ENCODE measurements at places on chromosomes 3 and 15. TPM values are rescaled to one million over a fixed set of nuclear protein-coding genes. Genes with fewer than 3 reads are reported as not detected.
A peak's percentile ranks its signal among the peaks of the same experiment; 100 is the strongest.

GRCh38 chr15:86616771-86617170 is 537.1 kb downstream of the AGBL1 start:
- DNase-seq = no peak
- H3K4me3 ChIP-seq = no peak overlapping the region
- no peaks in the 10 kb centered on the region for H3K27me3 ChIP-seq
- no peaks in the 10 kb centered on the region for H3K36me3 ChIP-seq

GRCh38 chr3:123018683-123019082 is 8.9 kb downstream of the SEMA5B start:
- H3K4me1 ChIP-seq = no peaks in the 10 kb centered on the region
- no peak overlapping the region for H3K4me3 ChIP-seq
- DNase-seq = no peak
- no peak overlapping the region for H3K27ac ChIP-seq
- no peaks in the 10 kb centered on the region for H3K27me3 ChIP-seq
- no peaks in the 10 kb centered on the region for H3K36me3 ChIP-seq

DNA sequence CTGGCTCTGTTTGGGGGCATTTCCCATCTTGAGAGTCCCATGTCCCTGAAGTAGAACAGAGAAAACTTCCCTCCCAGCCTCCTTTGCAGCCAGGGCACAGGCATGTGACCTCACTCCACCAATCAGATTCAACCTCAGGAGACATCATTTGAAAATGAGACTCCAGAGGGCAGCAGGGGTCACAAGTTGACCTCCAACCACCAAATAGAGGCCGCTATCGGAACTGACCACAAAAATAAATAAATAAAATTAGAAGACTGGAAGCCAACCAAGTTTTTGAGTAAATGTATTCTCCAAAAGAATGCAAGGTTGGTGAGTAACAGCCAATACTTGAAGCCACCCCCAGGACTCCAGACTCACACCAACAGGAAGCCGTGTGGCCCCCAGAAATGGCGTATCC is 106.5 kb downstream of the CHSY1 start:
- DNase-seq = no peak
- no peaks in the 10 kb centered on the region for H3K4me1 ChIP-seq
- H3K36me3 ChIP-seq = no peaks in the 10 kb centered on the region
- no peaks in the 10 kb centered on the region for H3K27me3 ChIP-seq
- H3K27ac ChIP-seq = no peak overlapping the region
- no peak overlapping the region for H3K4me3 ChIP-seq

- DNase-seq = no peak
- peak overlapping the region; percentile 60 for H3K27ac ChIP-seq
- H3K4me1 ChIP-seq = peaks cover 25% of the 10 kb centered on the region
Observed at GRCh38 chr15:90191794-90192509, 9.2 kb upstream of the SEMA4B start.

DNA sequence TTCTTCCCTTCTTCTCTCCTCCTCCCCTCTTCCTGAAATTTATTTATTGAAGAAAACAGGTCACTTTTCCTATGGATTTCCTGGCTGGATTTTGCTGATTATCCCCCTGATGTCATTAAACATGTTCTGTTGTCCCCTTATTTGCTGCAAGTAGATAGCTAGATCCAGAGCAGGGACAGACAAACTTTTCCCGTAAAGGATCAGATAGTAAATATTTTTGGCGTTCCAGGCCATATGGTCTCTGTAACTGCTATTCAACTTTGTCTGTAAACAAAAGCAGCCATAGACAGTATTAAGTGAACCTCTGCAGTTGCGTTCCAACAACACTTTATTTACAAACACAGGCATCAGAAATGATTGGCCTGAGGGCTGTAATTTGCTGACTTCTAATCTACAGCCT is 241.3 kb downstream of the NEK10 start:
- no peaks in the 10 kb centered on the region for H3K36me3 ChIP-seq
- H3K4me3 ChIP-seq = no peak overlapping the region
- H3K4me1 ChIP-seq = no peaks in the 10 kb centered on the region
- no peak overlapping the region for H3K27ac ChIP-seq

GRCh38 chr15:51398626-51399025 is 57.2 kb downstream of the GLDN start:
- no peak overlapping the region for H3K27ac ChIP-seq
- peaks cover 20% of the 10 kb centered on the region for H3K36me3 ChIP-seq
- no peaks in the 10 kb centered on the region for H3K4me1 ChIP-seq
- H3K4me3 ChIP-seq = no peak overlapping the region

- H3K27ac ChIP-seq = no peak overlapping the region
- H3K4me1 ChIP-seq = no peaks in the 10 kb centered on the region
- DNase-seq = no peak
- no peaks in the 10 kb centered on the region for H3K36me3 ChIP-seq
- no peaks in the 10 kb centered on the region for H3K27me3 ChIP-seq
- no peak overlapping the region for H3K4me3 ChIP-seq
Observed at GRCh38 chr15:85000189-85000864, 18.7 kb downstream of the PDE8A start.

- no peaks in the 10 kb centered on the region for H3K27me3 ChIP-seq
Observed at GRCh38 chr3:139309880-139310279, 33.9 kb upstream of the MRPS22 start.

DNA sequence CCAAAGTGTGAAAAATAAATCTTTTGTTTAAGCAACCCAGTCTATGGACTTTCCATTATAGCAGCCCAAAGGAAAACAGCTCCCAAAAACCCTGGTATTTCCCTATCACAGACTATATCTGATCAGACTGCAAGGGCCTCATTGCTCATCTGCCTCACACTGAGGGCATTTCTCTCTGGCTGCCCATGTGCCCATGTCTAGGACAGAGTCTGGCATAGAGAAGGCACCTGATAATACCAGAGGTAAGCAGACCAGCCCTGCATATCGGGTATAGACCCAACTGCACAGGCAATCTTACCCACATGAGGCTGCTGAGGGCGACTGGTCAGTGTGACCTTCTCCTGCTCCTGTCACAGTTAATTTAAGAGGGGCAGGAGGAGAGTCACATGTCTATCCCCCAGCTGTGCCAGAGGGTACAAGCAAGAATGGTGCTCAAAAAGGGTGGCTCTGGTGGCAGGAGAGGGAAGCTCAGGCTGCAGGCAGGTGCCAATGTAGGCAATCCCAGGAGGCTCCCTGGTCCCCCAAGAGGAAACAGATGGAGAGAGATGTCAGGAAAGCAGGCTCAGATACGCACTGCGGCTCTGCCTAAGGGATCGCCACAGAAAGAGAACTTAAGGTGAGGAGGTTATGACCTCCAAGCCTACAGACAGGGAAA is 3.1 kb downstream of the CSRNP1 start:
- no peak for DNase-seq
- peaks cover 13% of the 10 kb centered on the region for H3K36me3 ChIP-seq
- peak overlapping the region; percentile 91 for H3K4me3 ChIP-seq

Gene ANKRD63
- not detected for total RNA-seq

Gene SLC9A9
- 63.4 TPM for total RNA-seq

Gene LEKR1
- not detected for total RNA-seq
